ENCODE measurements at places on chromosomes 2 and 18.

GRCh38 chr2:215160081-215160480 is 21.7 kb upstream of the ABCA12 start:
- DNase-seq, result no peak

- DNase-seq, result no peak
These were observed 26.5 kb downstream of the TET3 start for GRCh38 chr2:74011246-74011645.

DNA sequence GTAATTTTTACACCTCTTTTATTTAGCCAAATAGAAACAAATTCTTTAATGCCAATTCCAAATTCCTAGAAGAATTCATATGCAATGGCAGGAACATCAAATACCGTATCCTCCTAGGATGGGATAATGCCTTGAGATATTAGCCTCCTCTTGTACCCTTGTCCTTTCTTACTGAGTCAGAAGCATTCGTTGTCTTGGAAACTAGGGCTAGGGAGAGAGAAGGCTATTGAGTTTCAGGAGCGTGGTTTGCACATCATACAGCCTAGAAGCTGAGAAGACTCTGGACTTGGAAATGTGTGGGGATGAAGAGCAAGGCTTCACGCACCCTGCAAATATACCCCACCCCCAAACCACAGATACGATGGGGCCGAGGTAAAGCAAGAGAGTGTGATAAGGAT is 300.7 kb downstream of the SP3 start:
- no peak for DNase-seq

DNA sequence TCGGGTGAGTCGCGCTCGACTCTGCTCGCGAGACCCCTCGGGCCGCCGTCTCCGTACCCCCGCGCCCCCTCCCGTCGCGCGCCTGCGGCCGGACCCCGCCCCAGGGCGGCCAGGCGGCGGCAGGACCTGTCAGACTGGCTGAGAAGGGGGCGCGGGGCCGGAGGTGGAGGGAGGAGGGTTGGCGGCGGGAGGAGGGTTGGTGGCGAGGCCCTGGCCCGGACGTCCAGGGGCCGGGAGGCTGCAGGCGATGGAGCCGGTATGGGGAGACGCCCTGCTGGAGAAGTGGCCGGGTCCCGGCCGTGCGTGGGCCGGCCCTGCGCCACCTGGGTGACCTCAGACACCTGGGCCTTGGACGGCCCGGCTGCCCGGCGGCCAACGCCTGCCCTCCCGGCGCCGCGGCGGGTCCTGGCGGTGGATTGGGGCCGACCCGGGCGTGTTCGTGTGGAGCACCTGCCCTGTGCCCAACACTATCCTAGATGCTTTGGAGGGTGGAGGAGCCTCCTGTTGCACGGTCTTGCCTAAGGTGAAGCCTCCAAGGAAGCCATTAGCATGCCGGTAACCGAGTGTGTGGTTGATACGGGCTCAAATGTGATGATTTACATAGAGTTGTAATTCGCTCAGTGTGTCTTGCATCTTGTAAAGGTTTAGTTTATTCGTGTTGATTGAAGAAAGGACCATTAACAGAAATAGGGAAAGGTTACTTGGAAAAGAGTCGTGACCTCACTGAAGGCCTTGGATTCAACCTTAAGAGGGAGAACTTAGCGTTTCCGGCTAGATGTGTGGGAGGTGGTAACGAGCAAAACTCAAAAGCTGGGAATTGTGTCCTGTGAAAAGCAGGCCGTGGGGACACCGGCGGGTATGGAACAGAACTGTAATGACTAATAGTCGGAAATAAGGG is 550 bp downstream of the MYL12B start:
- DNase-seq, result peak; percentile 19

DNA sequence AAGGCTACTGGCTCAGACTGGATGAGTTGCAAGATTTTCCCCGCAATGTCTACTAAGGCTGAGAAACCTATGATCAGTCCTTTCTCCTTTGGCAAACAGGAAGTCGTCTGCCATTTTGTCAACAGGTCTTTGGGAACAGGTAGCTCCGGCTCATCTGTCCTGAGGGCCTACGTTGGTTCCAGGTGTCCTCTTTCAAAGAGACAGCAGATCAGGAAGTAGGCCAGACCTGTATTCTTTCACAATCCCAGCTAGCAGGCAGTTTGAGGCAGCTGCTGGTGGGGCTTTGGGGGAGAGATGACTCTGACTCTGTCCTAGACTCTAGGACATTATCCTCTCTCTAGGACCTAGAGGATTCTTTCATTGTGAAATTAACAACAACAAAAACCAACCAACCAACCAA is 98.6 kb downstream of the ACTR2 start:
- DNase-seq, result no peak

- no peak for DNase-seq
These were observed 703.1 kb upstream of the VRK2 start for GRCh38 chr2:57343391-57344006.

GRCh38 chr2:188610827-188611226 is 319.2 kb downstream of the GULP1 start:
- no peak for DNase-seq

GRCh38 chr2:53077413-53077812 is 690.2 kb upstream of the CHAC2 start:
- no peak for DNase-seq

GRCh38 chr18:50277942-50278341 is 3.4 kb downstream of the MBD1 start:
- no peak for DNase-seq

DNA sequence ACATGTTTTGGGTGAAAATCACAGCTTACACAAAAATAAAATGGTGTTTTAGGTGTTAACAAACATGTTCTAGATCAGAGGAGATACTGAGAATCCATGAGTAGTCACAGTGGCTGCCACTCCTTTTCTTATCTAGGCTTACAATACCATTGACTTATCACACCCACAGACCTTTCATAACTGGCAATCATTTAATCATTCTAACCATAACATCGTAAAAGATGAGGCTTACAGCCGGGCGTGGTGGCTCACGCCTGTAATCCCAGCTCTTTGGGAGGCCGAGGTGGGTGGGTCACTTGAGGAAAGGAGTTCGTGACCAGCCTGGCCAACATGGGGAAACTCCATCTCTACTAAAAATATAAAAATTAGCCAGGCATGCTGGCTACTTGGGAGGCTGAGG is 18.8 kb upstream of the SERPINB5 start:
- no peak for DNase-seq

GRCh38 chr2:160715428-160715827 is 221.8 kb upstream of the RBMS1 start:
- DNase-seq, result no peak

- DNase-seq, result no peak
These were observed 53.5 kb upstream of the CAPN13 start for GRCh38 chr2:30860726-30861125.

- DNase-seq, result no peak
These were observed 420.3 kb downstream of the LRRTM4 start for GRCh38 chr2:77101796-77102452.

DNA sequence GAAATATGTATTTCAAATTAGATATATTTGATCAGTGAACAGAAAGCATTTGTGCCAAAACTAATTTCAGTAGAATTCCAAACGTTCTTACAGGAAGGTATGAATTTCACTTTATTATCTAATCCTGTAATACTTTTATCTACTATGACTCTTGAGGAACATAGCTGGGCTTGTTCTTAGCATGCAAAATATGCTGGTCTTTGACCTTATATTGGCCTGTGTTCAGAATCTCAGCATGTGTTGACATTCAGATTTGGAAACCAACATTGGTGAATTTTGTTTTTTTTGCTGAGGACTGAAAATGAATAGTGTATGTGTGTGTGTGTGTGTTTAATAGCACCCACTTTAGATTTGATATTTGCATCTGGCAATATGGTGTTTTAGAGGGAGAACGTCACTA is 112.2 kb downstream of the MEIS1 start:
- DNase-seq, result no peak

GRCh38 chr2:236857246-236857645 is 228.4 kb upstream of the COPS8 start:
- no peak for DNase-seq

DNA sequence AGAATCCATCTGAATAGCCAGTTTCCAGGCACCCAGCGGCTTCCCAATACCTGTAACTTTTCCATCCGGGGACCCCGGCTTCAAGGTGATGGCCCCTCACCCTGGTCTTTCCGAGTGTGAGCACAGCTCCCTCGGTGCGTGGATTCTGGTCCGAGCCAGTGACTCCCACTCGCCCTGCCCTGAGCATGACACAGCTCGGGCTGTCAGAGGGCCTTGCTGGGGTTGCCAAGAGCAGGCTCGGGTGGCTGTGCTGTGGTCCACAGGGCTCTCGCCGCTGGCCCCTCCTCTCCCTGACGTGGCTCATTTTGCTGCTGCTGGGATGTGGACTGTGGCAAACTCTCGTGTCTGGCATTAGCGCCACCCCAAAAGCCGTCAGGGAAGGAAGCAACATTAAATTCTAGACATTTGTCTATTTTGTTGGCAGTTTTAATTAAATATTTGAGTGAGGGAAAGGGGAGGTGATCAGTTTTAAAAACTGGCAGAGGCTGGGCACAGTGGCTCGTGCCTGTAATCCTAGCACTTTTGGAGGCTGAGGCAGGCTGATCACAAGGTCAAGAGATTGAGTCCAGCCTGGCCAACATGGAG is 5.6 kb upstream of the ESPNL start:
- no peak for DNase-seq

DNA sequence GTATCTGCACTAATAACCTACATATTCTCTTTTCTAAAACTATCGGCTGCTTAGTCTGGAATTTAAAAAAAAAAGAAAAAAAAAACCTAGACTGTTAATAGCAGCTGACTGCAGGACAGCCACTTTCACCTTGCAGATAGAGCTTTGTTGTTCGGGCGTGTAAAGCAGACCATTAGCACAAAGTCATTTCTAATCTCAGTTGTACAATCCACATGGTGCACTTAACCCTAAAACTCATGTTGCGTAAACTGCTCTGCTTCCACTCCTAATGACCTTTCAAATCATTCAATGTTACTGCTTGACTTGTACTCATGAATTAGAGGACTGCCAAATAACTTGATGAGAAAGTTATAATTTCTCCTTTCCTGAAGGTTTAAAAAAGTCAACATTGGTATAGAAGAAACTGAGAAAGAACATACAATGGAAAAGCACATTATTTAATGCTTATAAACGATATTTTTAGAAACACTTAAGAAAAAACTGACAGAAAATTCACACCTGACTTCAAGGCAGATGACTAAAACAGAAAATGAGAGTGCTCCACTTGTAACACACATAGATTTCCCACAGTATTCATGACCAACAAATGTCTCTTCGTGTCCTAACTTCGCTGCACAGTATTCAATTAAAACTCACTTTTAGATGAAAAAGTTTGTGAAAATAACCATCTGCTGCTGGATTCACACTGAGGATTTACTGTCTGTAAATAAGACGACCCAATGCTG is 2.6 kb downstream of the CDH2 start:
- DNase-seq, result no peak

- DNase-seq, result no peak
These were observed 24.8 kb upstream of the TFCP2L1 start for GRCh38 chr2:121309801-121310200.

GRCh38 chr2:120005834-120006521 is 6.9 kb upstream of the EPB41L5 start:
- DNase-seq, result no peak

DNA sequence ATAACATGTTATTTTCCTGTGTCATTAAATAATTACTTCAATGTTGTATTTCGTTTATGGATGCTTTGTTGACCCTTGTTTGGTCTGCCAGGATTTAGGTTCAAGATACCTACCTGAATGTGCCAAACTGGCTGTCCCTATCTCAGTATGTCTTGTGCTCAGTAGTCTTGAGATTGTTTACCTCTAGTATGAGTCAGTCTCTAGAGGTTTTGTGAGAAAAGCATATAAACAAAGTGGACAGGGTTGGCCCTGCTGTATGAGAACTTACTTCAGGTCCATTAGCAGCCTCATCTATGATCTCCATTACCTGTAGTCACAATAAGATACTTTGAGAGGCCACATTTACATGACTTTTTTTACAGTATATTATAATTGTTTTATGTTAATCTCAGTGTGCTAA is 17.8 kb downstream of the DDX18 start:
- no peak for DNase-seq

GRCh38 chr2:81576713-81577112 is 1272.2 kb upstream of the LRRTM1 start:
- DNase-seq, result no peak

DNA sequence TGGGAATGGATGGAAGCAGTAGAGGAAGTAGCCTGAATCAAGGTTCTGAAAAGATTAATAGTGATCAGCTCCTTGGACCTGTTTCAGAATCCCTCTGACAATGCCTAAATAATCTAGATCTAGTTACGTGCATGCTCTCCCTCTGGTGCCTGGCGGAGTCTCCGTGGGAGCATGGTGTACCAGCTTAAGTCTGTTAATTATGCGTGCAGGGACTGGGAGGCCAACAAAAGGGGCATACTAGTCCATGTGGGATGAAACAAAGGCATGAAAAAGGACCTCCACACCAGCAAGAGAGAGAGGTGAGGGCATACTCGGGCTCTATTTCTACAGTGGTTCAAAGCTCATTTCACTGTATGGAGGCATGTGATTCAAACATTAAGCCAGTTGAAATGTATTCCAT is 200.3 kb downstream of the DPP4 start:
- no peak for DNase-seq

- DNase-seq, result no peak
These were observed 18.1 kb downstream of the ARHGAP28 start for GRCh38 chr18:6747646-6748045.

GRCh38 chr2:88747990-88748389 is 56.5 kb downstream of the RPIA start:
- DNase-seq, result no peak

DNA sequence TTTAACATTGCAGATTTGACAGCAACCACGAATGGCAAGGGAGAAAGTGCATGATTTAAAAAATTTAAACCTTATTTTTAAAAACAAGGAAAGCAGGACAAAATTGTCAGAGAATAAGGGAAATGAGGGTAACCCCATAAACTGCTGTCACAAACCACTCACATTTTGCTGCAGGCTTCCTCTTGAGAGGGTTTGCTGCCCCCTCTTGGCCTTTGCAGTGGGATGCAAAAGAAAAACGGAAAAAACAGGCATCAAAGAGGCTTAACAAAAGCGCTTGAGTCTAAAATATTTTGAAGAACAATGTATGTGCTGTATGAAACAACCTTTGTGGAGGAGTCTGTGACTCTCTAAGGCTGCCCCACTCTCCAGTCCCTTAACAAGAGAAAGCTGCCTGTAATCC is 91.6 kb downstream of the TMX3 start:
- no peak for DNase-seq

GRCh38 chr2:157559061-157559460 is 69.6 kb downstream of the ACVR1C start:
- no peak for DNase-seq

DNA sequence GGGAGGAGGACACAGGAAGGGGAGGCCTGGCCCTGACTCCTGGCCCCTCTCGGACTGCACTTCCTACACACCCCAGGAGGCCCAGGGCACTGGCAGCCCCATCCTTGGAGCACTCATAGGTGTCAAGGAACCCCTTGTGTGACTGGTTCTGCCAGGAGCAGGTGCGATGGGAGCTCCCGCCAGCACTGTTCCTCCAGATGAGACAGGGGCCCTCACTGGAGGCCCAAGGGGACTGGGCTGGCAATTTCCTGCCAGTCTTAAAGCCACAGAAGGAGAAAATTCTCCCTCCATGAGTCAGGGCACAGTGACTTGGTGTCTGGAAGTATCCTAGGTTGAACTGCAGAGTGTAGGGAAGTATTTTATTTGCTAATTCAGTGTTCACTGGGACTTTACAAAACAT is 42.8 kb upstream of the MAL start:
- DNase-seq, result no peak

- DNase-seq, result no peak
These were observed 71.0 kb downstream of the AQP4 start for GRCh38 chr18:26794230-26795101.
